Mesothelial cell of epicardium (in vitro differentiated cells): ENCODE measurements at places on chromosomes 7 and 10.
A peak's percentile ranks its signal among the peaks of the same experiment; 100 is the strongest.

GRCh38 chr7:27677912-27678612 is 15.4 kb upstream of the HIBADH start:
- no peak for DNase-seq

DNA sequence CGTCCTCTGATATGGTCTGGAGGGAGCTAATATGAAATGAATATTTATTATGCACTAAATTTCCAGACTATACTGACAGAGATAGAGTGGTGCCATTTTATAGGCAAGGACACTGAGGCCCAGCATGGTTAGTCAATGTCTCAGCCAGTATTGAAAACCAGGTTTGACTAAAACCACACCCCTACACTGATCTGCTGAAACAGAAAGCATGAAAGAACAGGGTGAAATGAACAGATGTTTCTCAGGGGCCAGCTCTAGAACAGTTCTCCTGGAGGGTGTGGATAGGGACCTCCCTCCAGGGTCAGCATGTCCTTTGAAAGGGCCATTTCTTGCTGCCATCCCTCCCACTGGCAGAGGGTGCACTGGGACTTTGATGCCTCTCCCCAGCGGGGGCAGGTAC is 700.5 kb downstream of the GRID1 start:
- no peak for DNase-seq

DNA sequence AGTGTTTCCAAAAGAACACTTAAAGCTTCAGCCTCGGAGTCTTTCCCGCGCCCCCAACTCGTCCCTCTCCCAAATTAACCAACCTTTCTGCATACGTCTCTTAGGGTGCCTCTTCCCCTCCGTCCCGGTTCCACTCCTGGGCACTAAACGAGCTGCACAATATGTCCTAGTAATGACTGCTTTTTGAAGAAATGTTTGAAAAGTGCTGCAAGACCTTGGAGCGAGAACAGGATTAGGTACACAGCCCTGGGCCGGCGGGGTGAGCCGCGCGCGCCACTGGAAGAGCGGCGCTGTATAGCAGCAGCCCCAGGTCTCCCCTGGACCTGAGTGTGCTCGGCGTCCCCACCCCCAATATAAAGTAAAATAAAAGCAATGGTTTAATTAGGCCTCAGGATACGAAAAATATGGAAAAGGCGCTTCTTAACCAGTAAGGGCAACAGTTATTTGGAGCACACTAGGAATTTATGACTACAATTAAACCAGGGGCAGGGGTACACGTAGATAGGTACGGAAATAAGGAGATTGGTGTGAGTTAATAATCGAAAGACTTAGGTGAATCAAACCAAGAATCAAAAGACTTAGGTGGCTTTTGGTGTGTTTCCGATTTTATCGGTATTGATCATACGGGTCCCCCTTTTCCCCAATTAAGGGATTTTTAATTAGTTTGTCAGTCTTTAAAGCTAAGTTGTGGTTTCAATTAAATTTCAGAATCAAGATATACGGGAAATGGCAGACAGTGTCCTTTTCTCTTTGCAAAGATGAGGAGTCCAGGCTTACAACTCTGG is 1.9 kb downstream of the TET1 start:
- DNase-seq = peak; percentile 19

DNA sequence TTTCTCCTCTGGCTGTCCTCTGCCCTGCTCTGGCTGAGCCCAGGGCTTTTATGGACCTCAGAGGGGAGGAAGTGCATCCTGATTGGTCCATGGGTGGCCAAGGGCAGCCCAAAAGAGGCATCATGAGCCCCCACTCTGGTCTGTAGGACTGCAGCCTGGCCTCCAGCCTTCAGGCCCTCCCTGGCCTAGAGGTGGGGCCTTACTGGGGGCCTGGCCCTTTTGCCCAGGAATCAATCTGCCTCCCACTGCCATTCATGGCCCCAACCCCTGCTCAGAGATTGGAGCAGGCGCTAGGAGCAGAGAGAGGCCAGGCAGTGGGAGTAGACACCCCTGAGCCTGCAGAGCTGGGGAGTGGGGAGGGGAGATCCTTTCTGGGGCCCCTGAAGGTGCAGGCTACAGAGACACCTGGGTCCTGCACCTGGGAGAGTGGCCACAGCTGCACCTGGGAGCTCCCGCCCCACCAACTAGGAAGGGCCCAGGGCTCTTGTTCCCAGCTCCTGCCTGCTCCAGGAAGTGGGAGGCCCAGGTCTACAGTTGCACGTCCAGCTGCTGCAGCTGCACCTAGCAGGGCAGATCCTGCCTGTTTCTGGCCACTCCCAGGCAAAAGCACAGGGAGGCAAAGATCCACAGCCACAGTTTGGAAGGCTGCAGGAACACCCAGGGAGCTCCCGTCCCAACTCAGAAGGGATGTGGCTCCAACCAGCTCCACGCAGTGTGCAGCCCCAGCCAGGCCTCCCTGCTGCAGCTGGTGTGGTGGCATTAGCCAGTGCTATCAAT is 6.4 kb upstream of the DYNC2I1 start:
- DNase-seq = no peak

DNA sequence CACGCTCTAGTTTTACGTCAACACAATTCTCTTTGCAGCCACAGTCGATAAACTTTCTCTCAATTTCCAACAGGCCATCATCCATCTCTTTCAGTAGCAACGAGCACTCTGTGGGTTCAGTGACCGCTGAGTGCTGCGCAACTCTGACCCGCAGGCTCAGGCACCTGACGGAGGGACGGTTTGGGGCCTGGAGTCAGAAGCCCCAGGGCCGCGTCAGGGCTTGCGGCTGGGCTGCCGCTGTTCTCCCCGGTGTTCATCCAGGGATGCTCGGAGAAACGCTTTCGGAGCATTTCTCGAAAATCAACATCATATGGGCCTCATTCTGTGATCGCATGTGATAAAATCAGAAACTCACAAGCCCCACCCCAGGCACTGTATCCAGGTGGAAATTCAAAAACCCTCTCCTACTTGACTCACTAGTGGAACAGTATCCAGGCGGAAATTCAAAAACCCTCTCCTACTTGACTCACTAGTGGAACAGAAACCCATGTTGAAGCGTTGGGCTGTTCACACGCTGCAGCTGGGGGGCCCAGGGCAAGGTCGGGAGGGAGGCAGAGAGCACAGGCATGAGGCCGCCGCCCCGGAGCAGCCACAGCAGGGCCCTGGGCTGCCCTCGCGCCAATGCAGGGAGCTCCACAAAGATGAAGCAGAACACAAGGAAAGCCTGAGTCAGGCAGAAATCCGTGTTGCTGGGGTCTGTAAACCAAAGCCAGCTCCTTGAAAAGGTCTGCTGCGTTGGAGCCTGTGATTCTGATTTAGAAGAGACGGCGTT is 73.3 kb upstream of the NKX6-2 start:
- DNase-seq = no peak
